ENCODE measurements at places on chromosomes 13 and 19.

- DNase-seq = no peak
These were observed 32.9 kb upstream of the POU2F2 start for GRCh38 chr19:42165146-42165545.

DNA sequence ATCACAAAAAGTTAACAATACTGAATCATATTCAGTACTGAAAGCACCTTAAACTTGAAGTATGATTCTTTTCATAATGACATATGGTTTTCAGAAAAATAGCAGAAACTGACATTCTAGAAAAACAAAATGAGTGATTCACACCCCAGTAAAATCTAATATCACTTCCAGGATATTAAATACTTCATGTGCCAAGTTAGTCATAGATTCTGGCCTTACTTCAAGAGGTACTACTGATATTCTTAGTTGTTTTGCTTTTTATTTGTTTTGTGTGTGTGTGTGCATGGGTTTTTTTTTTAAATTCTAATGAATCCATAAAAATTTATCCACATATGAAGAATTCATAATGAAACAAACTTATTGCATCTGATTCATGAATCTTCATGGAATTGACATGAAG lies 207.9 kb upstream of the UFM1 start:
- no peak for DNase-seq

GRCh38 chr13:30843548-30843947 lies 62.5 kb upstream of the MEDAG start:
- no peak for DNase-seq

- no peak for DNase-seq
These were observed 70.1 kb downstream of the LRRC63 start for GRCh38 chr13:46281779-46282178.

DNA sequence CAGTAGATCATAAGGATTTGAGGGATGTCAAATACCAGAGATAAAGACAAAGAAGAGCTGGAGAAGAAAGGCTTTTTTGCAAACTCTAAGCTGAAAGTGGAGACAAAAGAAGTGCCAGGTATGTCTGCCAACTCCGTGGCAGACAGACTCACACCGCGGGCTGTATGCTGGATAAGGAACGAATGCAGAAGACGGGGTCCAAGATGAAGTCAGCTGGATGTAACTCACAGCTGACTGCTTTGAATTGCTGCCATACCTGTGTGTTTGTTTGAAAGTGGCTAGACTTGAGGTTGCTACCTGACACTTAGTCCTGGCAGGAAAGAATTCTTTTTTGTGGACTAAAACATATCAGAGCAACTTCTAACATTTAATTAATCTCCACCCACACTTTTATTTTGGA lies 398.8 kb downstream of the DLEU7 start:
- no peak for DNase-seq

GRCh38 chr13:49219647-49220035 lies 497 bp upstream of the MLNR start:
- no peak for DNase-seq

DNA sequence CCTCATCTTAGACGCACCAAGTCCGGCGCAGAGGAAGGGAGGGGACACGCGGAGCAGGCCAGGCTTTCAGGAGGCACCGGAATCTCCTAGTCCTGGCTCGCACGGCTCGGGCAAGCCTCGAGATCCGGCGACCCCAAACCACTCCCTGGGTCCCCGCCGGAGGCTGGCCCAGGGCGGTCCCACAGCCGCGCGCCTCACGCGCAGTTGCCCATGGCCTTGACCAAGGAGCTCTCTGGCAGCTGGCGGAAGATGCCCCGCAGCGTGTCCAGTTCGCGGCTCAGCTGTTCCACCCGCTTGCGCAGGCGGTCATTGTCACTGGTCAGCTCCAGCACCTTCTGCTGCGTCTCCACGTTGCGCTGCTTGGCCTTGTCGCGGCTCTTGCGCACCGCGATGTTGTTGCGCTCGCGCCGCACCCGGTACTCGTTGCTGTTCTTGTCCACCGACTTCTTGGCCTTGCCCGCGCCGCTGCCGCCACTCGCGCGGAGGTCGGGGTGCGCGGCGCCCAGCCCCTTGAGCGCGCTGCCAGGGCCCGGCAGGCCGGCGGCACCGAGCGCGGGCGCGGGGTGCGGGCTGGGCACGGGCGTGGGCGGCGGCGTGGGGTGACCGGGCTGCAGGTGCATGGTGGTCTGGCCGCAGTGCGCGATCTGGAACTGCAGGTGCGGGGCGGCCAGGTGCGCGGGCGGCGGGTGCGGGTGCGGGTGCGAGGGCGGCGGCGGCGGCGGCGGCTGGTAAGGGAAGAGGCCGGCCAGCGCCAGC lies 1.0 kb downstream of the CEBPA start:
- no peak for DNase-seq

GRCh38 chr13:25966086-25966485 lies 85.7 kb downstream of the SHISA2 start:
- DNase-seq = no peak

DNA sequence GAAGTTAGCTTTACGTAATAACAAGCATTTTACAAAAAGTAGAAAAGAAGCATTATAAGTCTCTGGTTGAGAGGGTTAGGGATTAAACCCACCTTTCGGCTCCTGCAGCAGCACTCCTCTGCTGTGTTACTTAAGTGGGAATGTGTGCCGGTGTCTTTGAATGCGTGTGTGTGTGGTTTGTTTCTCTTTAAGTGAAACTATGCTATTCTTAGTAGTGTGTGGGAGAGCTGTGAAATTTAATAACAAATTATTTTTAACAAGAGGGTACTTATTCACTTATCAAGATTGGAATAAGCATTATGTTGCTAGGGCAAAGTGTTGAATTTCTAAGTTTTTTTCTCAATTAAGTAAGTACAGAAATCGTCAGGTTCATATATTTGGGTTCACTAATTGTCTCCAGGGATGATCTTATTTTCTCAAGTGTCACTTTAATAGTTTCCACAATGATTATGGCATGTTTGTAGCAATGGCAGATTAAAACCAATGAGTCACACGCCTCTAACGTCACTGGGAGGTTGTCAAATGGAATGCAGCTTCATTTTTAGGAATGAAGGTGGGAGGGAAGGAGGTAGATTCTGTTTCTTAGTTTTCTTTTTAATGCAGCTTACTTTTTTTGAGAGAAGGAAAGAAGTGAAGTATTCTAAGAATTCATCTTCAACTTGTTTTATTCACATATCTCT lies 151.3 kb downstream of the LMO7 start:
- DNase-seq = no peak

GRCh38 chr13:21016487-21016886 lies 44.9 kb downstream of the LATS2 start:
- DNase-seq = peak; percentile 3

DNA sequence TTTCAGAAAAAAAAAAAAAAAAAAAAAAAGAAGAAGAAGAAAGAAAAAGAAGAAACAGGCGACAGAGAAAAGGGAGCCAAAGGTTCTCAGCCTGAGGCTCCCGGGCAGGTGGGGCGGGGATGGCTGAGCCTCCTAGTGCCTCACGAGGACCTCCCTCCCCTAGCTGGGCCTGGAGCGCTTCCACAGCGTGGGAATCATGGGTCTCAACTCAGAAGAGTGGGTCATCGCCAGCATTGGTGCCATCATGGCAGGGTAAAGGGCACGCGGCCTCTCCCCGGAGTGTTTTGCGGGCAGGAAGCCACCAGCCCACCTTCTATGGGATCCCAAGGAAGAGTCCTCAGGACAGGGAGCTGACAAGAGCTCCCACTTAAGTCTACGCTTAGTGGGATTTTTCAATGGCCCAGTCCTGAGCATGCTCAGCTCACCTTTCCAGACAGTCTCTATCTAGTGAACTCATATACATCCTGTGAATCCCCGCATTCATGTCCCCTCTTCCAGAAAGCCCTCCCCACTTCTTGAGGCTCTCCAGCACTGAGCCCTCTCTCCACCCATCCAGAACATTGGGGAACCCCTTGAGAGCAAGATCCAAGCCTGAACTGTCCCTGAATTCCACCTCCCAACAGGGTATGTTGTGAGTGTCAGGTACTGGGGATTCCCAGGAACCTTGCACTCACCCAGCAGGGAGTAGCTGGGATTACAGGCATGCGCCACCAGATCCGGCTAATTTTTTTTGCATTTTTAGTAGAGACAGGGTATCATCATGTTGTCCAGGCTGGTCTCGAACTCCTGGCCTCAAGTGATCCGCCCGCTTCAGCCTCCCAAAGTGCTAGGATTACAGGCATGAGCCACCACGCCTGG lies 69.6 kb downstream of the ACSBG2 start:
- no peak for DNase-seq

- no peak for DNase-seq
These were observed at the start of gene SYCN for GRCh38 chr19:39203372-39204341. Gene SYCN, minus strand, starts transcription at chr19:39204263. Its CDS starts 9 bp downstream, at chr19:39204254.

GRCh38 chr19:1130771-1131717 lies 27.2 kb downstream of the GPX4 start:
- no peak for DNase-seq

DNA sequence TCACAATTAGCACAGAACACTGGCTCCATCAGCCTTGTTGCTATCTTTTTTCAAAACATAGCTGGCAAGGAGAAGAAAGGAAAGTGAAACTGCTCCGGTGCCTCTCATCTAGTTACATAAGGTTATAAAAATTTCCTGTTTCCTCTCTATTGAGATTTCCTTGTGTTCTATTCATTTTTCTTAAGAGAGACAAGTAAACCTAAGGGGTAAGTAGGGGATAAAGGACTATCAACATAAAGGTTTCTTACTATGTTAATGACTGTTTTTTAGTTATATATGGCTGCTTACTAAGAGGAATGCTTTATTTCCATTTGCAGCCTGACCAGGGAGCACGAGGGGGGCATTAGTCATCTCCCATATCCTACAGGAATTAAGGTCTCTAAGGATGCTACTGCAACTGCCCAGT lies 73.2 kb upstream of the MLNR start:
- DNase-seq = no peak

DNA sequence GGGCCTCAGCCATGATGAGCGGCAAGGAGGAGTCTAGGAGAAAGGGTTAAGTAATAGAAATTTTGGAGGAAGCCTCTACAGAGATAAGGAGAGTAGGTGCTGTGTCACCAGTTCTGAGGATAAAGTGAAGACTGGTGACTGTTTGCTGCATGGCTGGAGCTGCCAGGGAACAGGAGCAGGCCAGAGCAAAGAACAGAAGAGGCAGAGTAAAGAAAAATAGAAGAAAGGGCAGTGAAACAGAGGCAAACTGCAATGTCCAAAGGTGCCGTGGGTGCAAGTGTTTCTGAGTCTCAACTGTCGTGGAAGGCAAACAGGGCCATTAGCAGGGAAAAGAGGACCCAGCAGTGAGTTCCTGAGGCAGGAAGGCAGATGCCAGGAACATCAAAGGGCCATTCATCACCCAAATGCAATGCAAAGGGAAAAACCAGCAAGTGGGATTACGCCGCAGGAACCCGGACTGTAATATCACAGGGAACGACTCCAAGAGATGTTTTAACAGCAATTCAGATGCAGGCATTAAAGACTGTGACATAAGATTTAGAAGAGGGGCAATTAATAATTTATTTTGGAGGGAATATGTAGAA lies 318.3 kb downstream of the FOXO1 start:
- no peak for DNase-seq

GRCh38 chr13:25507841-25508240 lies 136.1 kb downstream of the ATP8A2 start:
- DNase-seq = no peak

- no peak for DNase-seq
These were observed 916.6 kb downstream of the DIAPH3 start for GRCh38 chr13:59247171-59247570.

GRCh38 chr13:32135655-32136054 lies 104.1 kb downstream of the FRY start:
- no peak for DNase-seq

DNA sequence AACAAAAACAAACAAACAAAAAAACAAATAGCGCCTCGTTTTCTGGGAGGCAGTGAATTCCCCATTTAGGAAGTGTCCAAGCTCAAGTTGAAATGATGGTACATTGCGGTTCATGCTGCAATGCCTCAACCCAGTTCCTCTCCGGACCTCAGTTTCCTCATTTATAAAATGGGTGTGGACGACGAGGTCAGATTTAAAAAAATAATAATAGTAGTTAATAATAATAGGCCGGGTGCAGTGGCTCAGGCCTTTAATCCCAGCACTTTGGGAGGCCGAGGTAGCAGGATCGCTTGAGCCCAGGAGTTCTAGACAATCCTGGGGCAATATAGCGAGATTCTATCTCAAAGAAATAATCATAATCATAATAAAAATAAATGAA lies 15.5 kb upstream of the ERCC1 start:
- no peak for DNase-seq

GRCh38 chr19:54014920-54015560 lies 23.6 kb downstream of the CACNG6 start:
- DNase-seq = no peak

- no peak for DNase-seq
These were observed 878.5 kb downstream of the UQCRFS1 start for GRCh38 chr19:28334419-28334818.

- no peak for DNase-seq
These were observed 693 bp downstream of the XPO4 start for GRCh38 chr13:20901668-20902437.

GRCh38 chr13:94345374-94346195 lies 133.9 kb downstream of the DCT start:
- DNase-seq = no peak

DNA sequence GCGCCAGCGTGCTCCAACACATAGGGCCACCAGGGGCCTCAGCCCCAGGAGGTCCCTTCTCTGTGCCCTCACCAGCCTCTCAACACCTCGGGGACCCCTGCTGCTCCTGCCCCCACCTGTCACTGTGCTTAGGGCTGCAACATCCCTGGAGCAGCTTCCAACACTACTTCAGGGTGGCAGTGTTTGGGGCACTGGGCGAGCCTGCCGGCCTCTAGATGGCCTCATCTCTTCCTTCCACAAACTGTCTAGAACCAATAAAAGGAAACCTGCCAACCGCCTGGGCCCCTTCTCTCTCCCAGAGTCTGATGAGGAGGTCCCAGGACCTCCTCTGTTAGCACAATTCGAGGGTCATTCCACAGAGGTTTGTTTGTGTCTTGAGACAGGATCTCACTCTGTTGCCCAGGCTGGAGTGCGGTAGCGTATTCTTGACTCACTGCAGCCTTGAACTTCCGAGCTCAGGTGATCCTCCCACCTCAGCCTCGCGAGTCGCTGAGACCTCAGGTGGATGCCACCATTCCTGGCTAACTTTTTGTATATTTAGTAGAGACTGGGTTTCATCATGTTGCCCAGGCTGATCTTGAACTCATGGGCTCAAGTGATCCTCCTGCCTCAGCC lies 10.1 kb upstream of the SHD start:
- DNase-seq = no peak
